ENCODE measurements at places on chromosomes 5 and 9.

DNA sequence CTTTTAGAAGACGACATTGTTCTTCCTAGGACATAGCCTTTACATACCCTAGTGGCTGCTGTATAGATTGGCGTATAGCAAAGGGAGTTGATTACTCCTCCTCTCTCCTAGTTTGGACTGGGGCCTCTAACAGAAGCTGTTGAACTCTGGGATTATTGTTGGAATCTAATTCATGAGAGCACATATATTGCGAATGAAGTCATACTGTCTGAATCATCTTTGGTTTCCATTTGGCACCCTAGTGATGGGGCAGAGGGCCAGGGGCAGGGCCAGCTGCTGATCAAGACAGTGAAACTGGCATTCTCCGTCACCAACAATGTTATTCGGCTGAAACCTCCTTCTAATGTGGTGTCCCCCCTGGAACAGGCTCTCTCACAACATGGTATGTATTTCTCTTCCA, 40.3 kb downstream of the NUP188 start:
- no peak for DNase-seq

- DNase-seq = no peak
Observed at GRCh38 chr5:33934176-33934575, 2.0 kb upstream of the RXFP3 start.

DNA sequence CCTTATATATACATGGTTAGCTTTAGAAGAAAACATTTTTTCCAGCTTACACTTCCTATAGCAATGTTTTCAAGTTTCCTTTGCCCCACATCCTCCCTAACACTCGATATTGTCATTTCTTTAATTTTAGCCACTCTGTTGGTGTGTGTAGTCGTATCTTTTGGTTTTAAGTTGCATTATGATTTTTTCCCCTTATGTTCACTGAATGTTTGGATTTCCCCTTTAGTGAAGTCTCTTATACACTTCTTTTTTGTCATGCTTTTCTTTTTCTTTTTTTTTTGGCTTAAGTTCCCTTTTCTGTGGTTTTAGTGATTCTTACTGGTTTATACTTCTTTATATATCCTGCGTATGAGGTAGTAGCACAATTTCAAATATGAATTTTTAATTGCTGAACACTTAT, 58.8 kb downstream of the KDM4C start:
- DNase-seq = no peak

GRCh38 chr5:61994171-61994570, 311.8 kb upstream of the KIF2A start:
- no peak for DNase-seq

DNA sequence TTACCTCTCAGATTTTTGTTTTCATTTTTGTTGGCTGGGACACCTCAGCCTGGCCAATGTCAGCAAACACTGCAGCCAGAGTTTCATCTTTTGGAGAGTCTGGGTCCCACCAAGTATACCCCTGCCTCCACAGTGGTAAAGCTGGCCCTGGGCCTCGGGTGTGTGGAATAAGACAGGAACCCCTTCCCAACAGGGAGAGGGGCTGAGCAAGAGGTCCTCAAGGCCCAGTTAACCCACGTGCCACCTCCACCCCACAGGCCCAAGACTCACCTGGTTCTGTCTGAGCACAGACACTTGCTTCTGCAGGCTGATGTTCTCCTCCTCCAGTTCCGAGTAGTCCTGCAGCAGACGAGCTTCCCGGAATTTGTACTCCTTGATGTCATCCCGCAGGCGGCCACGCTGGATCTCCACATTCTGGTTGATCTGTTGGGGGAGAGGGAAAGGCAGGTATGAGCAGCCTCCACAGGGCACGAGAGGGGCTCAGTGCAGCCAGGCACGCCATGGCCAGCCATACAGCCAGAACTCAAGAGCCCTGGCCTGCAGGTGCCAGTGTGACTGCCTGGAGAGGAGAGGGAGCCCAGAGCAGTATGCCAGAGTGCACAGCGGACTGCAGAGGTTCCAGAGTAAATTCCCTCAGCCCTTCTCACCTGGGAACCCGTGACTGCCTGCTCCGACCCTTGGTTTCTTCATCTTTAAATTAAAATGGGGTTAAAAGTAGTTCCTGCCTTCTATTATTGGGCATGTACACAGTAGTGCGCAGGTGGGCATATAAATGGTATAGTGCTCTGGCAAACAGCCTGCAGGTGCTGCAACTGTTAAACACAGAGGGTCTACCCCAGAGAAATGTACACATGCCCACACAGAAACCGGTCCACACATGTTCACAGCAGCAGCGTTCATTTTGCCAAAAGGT, 42.0 kb downstream of the BICD2 start:
- no peak for DNase-seq

DNA sequence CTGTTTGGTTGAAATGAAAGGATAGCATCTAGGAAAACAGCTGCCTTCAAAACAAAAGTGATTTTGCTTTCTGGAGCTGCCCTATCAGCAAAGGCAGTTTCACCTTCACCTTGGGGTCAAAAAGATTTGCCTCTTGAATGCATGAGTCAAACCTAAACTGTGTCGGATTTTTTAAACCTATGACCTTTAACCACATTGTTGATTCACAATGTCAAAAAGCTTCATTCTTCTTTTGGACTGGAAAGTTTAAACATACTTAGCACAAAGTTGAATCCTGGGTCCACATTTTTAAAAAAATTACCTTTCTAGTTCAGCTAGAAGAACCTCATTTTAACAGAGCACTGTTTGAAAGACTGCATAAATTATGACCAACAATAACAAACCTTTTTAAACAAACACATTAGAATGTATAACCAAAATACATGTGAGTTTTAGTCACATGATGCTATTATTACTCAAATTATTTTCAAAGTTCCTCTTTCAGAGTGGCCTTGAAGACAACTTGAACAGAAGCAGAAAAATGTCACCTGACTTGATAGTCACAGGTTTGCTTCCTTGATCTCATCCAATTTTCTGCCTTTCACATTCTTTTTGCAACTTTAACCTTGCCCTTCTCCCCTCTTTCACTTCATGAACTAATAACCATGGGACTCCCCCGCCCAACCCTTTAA, 109.7 kb upstream of the LHFPL2 start:
- no peak for DNase-seq

- DNase-seq = no peak
Observed at GRCh38 chr9:109411798-109412352, 86.2 kb downstream of the PTPN3 start.
